ENCODE measurements at places on chromosomes 1 and 21.

DNA sequence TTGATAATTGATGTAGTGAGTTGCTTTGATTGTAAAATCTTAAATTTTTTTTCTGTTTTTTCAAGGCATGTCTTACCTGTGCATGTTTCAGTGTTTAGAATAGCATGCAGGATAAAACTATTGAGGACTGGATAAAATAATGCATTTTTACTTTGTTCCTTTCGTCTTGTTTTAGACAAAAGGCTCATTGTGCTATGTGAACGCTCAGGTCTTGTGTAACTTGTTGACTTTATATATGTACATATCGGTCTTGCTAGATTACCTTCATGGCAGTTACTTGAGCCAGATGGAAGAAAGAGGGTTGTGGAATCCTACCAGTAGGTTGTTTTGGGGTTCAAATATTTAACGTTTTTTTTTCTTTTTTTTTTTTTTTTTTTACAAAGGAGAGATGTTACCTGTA lies 7.0 kb downstream of the NFIA start:
- no peak for DNase-seq

DNA sequence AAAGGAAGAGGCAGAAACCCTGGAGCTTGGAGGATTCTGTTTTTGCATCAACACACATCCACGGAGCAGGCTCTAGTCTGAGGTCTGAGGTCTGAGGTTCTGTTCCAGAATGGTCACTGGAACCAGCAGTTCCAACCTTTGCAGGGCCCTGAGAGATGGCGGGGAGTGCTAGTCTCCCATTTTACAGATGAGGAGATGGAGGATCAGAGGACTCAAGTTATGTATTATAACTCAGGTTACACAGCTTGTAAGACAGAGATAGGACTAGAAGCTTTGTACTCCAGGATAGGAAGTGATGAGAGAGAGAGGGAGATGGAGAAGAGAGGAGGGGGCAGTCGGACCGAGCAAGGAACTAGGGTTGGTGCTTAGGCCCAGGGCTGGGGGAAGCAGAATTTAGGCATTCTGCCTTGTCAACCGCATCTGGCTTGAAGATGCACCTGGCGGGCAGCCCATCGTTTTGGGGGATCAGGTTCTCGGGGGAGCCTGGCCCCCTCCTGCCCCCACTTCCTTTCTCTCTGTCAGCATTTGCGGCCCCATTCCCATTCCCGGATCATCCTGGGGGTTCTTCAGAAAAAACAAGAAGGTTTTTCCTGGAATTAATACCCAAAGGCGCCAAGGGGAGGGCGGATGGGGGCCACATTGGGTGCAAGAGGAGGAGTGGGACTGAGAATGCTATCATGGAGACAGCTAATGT lies 5.6 kb downstream of the PEAR1 start:
- DNase-seq = no peak

DNA sequence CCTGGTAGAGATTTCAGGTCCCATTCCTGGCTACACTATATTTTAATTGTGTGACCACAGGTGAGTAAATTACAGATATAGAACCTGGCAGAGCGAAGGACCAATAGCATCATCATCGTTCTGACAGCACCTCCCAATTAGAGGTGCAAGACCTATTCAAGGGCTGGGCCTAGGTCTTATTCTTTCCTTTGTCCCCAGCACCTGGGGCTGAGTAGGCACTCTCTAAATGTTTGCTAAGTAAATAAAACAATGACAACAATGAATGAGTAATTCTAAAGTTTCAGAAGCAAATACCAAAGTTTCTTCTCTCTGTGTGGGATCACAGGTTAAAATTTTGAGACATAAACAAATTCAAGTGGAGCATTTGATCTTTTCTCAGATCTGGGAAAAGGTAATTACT lies 32.7 kb downstream of the BEND5 start:
- DNase-seq = no peak

GRCh38 chr1:223678841-223679240 lies 13.3 kb upstream of the CAPN8 start:
- DNase-seq = no peak

- no peak for DNase-seq
Observed at GRCh38 chr1:13753636-13754402, 53.8 kb downstream of the PRDM2 start.

DNA sequence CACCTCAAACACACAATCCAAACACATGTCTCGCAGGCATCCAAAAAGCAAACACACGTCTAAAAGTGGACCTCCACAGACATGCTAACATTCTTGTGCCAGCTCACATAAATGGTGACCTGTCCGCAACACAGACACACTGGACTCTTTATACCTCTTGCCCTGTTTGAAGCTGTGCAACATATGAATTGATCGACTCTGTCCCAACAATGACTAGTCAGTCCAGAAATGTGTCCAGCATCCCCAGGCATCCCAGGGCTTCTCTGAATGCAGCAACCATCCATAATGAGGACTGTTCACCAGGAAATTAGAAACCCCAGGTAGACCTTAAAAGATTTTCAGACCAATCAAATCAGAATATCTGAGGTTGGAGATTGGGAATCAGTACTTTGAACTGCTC lies 3.2 kb downstream of the DDR2 start:
- no peak for DNase-seq

DNA sequence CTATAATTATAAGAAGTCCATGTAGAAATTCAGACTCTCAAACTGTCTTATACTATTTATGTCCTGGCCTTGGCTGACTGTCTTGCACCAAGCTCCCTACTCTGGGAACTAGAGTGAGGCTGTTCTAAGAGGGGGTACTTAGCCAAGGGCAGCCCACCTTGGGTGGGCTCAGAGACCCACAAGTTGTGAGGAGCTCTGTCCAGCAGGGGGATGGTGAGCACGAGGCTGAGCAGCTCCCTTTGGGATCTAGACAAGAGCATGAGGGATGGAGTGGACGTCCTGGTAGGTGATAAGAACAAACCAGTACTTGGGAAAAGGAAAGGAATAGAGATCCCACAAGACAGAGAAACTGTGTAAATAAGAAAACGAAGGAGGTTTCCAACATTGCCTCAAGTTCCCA lies 127.1 kb upstream of the SLC44A3 start:
- no peak for DNase-seq

DNA sequence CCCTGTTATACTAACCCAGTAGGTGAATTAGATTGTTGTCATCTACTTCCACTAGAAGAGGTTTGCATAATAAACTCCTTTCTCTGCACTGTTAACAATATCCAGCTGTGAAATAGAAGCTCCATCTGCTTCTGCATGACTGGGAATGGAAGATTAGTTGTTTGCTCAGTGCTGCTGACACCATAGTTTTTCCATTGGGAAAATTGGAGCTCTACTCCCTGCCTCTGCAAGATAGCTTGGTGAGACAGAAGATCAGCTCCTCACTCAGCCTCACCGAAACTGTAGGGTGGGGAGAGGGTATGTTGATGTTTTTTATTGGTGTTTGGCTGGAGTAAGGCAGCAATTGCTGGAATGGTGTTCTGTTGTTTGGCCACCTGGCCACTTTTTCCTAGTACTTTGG lies 331.6 kb upstream of the ADAMTS5 start:
- no peak for DNase-seq

- DNase-seq = no peak
Observed at GRCh38 chr1:110443451-110443850, 7.5 kb upstream of the PROK1 start.

GRCh38 chr21:39663742-39664492 lies 51.2 kb downstream of the B3GALT5 start:
- DNase-seq = no peak
